ENCODE measurements at places on chromosomes 6 and 20.
A peak's percentile ranks its signal among the peaks of the same experiment; 100 is the strongest.

DNA sequence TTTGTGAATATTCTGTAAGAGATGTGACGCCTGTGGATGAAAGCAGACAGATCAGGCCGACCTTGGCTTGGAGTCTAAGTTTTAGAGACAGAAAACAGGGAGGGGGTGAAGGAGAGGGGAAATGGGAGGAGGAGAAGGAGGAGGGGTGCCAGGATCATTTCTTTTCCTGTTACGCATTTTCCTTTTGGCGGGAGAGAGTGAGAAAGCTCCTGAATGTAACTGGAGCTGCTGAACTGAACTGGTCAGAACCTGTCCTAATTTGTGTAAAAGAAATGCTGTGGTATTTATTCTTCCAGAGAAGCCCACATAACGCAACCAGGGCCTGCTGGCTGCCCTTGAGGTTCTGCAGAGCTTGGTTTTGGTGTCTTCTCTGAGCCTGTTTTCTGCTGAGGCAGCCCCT is 41.9 kb downstream of the UTRN start:
- no peak for DNase-seq

GRCh38 chr20:7327810-7328209 is 560.3 kb downstream of the BMP2 start:
- DNase-seq = no peak

DNA sequence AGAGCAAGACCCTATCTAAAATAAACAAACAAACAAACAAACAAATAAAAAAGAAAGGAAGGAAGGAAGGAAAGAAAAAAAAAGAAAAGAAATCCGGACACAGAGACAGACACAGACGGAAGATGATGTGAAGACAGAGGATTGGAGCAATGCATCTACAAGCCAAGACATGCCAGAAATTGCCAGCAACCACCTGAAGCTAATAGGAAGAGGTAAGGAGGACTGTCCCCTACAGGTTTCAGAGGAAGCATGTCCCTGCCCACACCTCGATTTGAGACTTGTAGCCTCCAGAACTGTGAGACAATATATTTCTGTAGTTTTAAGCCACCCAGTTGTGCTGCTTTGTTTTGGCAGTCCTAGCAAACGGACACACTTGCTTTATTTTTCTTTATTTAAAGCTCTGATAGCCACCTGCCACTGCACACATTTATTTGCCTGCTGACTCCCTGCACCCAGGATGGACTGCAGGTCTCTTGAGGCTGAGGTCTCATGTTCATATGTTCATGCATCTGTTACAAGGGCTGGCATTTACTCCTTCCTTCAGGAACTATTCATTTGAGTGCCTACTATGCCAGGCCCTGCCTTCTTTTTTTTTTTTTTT is 20.7 kb upstream of the ZMYND8 start:
- DNase-seq = no peak

DNA sequence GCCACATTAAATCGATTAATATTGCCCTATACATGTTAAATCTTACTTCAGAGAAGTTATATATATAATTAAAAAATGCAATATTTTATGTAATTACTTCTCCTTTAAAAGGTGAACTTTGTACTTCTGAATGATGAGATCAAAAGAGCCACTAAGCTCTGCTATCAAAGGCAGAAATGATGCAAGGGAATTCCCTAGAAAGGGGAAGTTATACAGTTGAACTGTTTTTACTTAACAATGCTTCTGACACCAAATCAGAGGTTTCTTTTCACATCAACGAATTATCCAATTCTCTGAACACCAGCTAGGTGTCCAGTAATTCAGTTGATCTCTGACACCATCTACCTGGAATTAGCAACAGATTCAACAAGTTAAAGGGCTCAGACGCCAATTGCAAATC is 319.9 kb upstream of the TSHZ2 start:
- DNase-seq = no peak

DNA sequence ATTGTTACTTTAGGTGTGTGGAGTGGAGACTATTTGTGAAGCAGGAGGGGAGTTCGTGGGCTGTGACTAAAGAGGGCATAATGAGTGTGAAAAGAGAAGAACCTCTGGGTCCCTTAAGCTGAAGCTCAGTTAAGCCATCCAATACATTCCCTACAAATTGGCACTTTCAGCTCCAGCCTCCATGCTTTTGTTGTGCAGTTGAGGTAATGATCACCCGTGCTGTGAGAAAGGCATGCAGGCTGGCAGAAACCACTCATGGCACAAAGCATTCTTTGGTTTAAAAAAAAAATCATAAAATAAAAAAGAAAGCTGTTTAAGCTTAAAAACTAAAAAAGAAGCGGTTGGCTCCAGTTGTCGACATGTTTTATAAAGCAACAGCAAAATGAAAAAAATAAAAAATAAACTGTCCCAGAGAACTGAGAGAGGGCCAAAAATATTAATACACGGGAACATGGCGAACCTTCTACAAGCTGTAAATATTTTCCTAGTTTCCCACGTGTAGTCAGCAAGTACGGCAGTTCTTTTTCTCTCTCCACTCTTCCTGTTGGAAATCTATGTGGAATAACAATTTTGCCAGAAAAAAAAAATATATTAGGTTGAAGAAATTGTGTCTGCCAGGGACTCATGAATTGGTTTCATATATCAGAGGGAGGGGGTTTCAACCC is 82.2 kb downstream of the ANKRD60 start:
- no peak for DNase-seq

DNA sequence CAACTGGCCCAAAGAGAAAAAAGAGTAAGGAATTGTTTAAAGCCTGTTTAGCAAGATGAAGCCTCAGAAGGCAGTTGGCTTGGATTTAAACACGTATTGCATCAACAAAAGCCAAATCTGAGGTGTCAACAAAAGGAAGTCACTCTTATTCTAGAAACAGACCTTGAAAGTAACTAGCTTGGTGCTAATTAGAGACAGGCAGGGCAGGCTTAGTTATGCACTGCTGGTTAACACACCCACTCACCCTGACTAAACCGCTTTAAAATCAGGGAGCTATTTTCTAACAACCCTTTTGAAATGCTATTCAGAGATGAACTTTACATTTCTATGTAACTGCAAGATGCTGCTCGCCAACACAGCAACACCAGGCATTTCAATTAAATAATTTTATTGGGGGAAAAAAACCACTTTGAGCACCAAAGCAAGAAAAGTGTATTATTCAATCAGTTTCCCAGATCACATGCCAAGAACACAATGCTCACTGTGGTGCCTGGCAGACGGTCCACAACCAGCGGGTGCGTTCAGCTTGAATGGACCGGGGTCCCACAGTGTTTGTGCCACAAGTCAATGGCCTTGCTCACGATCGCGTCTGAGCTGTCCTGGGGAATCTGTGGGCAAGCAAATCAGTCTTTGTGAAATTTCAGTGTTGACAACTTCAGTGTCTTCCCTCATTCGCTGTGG is 23.6 kb downstream of the TBC1D7 start:
- no peak for DNase-seq

- no peak for DNase-seq
Measured at GRCh38 chr6:35299674-35300073, 2.1 kb downstream of the DEF6 start.

- DNase-seq = no peak
Measured at GRCh38 chr6:112189494-112189893, 64.9 kb downstream of the LAMA4 start.

- DNase-seq = no peak
Measured at GRCh38 chr6:15429141-15430110, 183.6 kb downstream of the JARID2 start.

- DNase-seq = no peak
Measured at GRCh38 chr6:14092316-14092715, 25.3 kb upstream of the CD83 start.

- DNase-seq = no peak
Measured at GRCh38 chr20:13930281-13930680, 60.1 kb downstream of the SEL1L2 start.

- DNase-seq = peak; percentile 40
Measured at GRCh38 chr6:87832025-87832825, 130.2 kb upstream of the AKIRIN2 start.

DNA sequence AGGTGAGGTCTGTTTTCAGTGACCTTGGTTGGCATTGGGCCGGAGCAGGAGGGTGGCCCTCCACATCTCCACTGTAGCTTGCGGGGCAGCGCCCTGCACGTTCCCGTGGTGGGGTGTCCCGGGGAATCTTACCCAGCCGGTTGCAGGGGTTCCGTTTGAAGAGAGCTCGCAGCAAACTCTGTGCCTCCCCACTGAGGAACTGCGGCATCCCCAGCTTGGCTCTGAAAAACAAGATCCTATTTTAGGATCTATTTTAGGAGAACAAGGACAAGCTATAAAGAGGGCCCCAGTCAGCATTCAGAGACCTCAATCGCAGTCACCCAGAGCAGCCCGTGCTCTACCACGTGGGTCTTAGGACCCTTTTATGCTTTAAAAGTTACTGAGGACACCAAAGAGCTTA is 97.8 kb downstream of the RAMACL start:
- no peak for DNase-seq

- DNase-seq = no peak
Measured at GRCh38 chr20:23508449-23509229, 17.7 kb downstream of the CST8 start.

DNA sequence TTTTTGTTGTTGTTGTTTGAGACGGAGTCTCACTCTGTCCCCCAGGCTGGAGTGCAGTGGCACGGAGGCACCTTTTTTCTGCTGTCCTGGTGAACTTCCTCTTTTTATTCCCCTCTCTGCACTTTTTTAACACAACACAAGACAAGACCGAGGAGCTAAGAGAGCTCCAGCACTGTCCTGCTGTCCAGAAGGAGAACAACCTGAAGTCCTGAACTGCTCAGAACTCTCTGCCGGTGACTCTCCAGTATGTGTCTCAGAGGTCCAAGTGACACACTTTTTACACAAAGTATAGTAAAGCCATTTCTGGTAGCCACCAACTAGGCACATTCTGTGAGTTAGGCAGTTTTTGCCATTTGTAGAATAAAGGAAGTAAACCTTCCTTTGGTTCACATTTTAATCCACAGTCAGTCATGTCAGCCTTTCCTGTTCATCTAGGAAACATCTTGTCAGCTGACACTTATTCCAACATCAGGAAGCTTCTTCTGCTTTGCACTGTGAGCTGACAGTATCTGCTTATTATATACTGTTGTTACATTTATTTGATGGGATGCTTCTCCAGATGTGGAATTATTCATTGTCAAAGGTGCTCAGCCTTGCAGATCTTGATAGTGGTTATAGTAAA is 28.1 kb upstream of the TXNDC5 start:
- no peak for DNase-seq

DNA sequence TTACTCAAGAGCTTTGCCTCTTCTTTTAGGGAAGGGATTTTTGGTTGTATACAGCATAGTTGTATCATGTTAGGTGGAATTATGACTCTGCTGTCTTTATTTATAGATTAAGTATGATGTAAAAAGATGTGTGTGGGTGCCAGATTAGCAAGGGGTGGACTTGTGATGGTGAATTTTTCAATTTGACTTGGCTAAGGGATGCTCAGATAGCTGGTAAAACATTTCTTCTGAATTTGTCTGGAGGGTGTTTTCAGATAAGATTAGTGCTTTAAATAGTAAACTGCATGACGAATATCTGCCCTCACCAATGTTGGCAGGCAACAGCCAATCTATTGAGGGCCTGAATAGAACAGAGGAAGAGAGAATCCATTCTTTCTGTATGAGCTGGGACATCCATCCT is 173.3 kb upstream of the TNFAIP3 start:
- peak; percentile 89 for DNase-seq

DNA sequence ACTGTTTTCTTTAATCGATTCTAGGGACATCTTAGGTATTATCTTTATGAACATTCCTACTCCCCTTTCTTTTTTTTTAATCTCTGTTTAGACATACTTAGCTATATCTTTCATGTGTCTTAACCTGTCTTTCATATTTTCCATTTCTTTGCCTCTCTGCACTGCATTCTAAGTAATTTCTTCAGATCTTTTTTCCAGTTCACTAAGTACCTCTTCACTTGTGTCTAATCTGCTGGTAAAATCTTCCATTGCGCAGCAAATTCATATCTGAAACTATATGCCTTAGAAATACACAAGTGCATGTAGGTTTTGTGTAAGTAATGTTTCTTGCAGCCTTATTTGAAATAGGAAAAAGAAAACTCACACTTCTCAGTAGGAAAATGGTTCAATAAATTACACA is 165.4 kb upstream of the BTBD3 start:
- DNase-seq = no peak

DNA sequence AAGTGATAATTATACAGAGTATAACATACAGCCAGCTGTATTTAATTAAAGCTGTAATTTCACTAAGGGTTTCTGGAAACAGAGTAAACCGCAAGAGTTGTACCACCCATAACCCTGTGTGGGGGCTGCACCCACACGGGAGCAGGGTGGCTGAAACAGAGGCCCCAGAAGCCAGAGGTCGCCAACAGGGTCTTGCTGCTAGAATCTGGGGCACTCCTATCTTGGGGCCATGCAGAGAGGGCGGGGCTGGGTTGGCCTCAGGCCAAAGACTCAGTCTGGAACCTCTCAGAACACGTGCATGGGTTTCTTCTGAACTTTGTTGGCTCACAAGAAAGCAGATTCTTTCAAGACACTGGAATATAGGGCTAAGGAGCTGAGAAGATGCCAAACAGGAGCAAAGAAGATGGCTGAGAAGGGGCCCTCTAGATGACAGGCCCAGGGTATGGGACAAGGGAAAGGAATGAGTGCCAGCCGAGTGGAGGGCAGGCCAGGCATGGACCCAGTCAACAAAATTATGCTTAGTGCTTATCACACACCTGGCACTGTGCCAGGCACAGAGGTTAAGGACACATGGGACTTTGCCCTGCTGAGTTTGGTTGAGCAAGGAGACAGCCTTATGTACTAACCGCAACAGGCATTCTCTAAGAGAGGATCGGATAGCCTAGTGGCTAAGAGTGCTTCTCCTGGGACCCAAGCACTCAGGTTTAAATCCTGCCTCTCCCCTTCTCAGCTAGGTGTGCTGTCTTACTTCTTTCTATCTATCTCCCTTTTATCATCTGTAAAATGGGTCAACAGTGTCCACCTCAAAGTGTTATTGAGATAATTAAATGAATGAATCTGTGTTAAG is 96.6 kb upstream of the FOXP4 start:
- DNase-seq = peak; percentile 65

DNA sequence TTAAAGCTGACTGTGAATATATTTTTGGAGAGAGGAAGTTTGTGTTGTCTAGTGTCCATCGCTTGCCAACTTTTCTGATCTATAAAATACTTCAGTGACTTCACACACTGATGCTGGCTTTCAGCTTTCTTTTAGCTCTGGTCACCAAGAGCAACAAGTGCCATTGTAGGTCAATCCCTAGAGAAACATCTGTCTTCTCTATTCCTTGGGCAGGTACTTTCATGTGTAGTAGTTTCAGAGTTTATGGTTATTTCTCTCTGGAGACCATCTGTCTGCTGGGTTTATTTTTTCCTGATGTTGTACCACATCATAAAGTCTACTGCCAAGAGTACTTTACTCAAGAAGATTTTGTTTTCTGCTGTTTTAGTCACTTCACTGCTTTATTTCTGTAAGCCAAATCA is 249.9 kb downstream of the KHDC1L start:
- no peak for DNase-seq

DNA sequence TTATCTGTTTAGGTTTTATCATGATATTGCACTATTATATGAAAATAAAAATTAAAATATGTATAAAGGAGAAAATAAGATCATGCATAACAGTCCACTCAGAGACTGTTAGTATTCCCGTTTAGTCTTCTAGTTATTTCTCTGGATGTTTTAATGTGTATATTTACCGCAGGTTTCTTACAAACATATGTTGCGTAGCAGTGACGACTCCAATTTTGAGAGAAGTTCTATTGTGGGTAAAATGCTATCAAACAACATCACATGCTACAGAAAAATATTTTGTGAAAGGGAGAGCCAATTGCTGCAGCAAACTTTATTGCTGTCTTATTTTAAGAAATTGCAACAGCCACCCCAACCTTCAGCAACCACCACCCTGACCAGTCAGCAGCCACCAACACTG is 72.4 kb upstream of the NXT1 start:
- no peak for DNase-seq

Measured in erythroblast (primary cell).